Stimulated activated CD4-positive, alpha-beta T cell treated with anti-CD3 and anti-CD28 coated beads, Interleukin-15, amount 100 ng/mL, for 48 hours (primary cell): ENCODE measurements at places on chromosomes 4 and X.

DNA sequence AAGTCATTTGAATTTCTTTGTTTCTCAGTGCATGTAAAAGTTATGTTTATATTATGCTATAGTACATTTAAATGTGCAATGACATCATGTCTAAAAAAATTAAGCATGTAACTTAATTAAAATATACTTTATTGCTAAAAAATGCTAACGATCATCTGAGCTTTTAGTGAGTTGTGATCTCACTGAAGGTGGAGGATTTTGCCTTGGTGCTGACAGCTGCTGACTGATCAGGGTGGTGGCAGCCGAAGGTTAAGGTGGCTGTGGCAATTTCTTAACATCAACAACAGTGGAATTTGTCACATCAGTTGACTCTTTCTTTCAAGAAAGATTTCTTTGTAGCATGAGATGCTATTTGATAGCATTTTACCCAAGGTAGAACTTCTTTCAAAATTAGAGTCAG lies 6.6 kb downstream of the ANAPC4 start:
- no peak for DNase-seq

GRCh38 chr4:5928274-5928673 lies 35.4 kb upstream of the CRMP1 start:
- no peak for DNase-seq

GRCh38 chr4:55398966-55399365 lies 3.2 kb downstream of the TMEM165 start:
- no peak for DNase-seq

- DNase-seq: no peak
Measured at GRCh38 chrX:3679669-3680068, 33.8 kb downstream of the PRKX start.

DNA sequence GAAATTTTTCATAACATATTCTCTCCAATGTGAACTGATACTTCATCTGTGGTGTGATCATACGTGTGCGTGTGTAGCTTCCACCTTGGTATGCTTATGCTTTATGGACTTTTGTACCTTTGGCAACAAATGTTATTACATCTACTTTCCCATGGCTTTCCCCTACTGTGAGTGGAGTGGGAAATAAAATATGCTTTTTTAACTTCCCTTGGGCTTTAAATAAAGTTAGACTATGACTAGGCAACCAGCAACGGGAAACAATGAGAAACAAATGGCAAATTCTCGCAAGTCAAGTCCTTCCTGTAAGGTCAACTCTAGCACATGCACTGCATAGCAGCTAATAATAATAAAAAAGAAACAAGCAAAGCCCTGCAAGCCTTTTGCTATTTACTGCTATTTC lies 205.0 kb upstream of the PDE5A start:
- DNase-seq: no peak

GRCh38 chrX:124401696-124402095 lies 55.3 kb downstream of the SH2D1A start:
- no peak for DNase-seq

DNA sequence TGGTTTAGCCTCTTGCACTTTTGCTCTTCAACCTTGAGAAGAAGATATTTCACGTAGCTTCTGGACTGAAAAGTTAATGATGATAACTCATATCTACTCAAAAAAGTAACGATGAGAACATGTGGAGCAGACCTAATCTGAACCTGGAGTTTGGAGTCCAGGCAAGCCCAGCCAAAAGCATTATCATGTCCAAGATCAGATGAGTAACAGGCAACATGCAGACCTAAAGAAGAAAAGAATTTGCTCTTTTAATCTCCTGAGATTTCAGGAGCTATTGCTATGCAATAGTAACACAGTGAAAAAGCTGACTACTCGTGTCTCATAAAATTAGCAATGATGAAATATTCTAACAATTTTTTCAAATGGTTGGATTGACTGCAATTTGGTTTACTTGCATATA lies 21.8 kb upstream of the PPA2 start:
- DNase-seq: no peak

DNA sequence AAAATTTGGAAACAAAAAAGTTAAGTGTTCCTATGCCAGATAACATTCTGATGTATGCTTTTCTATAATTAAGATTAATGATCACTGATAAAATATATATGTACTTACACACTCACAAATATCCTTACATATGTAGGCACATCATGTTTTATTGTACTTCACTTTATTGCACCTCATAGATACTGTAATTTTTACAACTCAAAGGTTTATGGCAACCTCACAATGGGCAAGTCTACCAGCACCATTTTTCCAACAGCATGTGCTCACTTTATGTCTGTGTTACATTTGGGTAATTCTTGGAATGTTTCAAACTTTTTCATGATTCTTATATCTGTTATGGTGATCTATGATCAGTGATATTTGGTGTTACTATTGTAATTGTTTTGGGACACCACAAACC lies 57.8 kb upstream of the GPRIN3 start:
- no peak for DNase-seq

- DNase-seq: no peak
Measured at GRCh38 chr4:86011117-86011516, 348.7 kb downstream of the MAPK10 start.

DNA sequence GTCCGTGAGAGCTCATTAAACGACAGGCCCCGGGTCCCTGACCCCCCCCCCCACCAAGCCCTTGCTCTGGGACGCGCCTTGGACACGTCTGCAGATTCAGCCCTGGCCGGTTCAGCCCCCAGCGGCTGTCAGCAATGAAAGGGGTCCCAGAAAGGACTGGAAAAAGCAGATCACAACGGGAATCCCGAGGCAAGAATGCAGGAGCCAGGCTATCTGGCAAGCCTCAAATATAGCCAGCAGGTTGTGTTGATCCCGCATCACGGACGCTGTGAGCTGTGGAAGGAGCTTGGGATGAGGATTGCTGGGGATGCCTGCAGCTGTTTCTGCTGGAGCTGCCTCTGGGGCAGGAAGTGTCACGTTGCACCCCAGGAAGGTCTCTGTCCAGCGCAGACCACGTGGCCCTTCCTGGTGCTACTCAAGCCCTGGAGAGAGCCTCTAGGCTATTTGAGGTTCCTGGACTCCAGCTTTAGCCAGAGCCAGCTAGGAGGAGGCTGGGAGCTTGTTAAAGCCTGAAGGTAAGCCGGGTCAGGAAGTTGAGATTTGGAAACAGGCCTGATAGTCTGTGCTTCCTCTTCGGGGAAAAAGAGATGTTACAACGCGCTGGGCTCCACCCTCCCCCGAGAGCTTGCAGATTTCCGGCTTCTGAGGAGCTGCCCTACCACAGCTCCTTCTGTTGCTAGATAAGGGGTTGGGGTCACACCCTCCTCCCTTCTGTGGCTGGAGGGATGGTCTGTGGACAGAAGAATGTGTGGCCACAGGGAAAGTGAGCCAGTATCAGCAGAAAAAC lies 19.3 kb upstream of the CSF2RA start:
- peak; percentile 33 for DNase-seq

DNA sequence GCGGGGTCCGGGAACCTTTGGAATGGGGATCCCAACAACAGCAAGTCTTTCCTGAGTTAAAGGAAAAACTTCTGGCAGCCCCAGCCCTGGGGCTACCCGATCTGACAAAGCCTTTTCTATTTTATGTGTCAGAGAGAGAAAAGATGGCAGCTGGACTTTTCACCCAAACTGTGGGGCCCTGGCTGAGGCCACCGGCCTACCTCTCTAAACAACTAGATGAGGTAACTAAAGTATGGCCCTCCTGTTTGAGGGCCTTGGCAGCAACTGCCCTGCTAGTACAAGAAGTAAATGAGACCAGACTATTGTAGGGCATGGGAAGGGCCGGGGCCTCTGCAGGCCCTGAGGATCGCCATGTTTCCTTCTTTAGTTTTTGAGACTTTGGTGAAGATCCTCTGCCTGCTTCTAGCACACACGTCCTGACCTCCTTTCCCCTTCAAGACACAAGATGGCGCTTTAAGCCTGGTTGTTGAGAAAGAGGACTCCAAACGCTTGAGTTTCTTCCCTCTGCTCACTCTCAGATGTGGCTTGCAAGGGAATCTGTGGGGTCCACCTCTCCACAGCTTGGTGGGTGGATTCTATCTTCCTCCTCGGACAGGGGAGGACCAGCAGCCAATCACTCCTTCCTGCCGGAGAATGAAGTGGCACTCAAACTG lies 18.5 kb upstream of the DRD5 start:
- DNase-seq: peak; percentile 14

- no peak for DNase-seq
Measured at GRCh38 chrX:24080704-24081103, 25.9 kb downstream of the EIF2S3 start.

DNA sequence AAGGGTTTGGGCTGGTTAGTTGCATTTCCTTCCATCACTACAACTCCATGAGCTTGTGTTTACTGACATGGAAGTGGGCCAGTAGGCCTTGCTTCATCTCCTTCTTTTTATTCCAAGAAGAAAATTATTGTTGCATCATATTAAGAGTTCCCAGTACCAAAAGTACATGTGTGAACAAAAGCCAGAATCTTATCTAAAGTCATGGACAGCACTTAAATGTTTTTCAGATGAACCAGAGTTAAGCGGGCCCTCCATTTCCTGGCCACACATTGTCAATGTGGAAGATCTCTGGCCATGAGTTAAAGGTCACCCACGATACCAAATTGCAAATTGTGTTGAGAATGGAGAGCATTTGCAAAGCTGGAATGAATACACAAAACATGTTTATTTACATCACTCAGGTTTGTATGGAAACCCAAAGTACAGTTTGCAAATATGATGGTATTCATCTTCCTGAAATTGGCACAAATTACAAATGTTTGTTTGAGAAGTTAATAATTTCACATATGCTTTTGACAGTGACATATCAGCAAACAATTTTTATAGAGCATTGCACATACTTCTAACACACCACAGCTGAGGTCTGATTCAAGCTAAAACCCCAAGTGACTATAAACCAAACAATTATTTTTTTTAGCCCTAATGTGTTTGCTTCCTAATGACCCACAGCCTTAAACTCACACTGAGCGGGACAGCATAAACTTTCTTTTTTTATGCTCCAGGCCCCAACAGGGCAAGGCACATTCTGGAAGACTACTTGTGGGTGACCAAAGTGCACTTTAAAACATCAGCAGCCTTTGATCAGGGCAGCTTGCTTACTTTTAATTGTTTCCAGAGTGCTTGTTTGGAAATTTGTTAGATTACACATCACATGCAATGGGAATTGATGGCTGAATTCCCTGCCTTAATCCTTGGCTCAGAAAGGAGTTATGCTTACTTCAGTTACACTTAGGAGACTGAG lies 502.9 kb upstream of the SLIT2 start:
- DNase-seq: no peak

DNA sequence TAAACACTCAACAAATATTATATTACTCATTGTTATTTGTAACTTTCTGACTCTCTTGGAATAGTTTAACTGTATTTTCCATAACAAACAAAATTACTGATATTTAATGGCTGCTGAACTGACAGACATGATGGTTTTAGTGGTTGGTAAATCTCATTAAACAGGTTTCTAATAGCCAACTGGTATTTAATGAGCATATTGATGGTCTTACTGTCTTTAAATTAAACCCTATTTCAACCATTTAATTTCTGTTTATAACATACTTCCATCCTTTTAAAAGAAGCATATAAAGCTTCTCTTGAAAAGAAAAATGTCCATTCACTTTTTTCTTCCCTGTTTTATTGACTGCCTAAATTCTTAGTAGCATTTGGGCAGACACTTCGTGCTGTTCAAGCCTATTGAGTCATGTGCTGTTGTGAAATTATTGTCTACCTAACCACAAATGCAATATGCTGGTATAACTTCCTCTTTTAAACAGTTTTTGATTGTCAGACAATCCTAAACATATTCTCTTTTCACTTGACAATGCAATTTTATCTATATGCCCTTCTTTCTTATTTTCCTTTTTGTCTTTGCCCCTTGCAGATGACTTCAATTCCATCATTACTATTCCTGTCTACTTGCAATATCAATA lies 163.9 kb upstream of the SLC7A11 start:
- DNase-seq: no peak

DNA sequence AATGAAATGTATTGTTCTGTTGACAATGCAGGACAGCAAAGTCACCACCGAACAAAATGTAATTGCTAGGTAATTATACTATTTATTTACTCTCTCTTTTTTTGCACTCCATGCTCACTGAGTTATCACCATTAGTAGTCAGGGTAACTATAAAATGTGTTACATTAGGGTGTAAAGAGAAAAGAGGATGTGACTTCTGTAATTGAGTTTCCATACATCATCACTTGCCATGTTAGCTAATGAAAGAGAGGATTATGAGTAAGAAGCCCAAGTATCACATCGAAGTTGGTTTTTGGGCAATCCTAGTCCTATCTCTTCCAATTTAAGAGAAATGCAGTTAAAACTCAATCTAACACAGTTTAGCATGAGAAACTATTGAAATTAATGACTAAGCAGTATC lies 7.6 kb downstream of the ZXDA start:
- no peak for DNase-seq

- DNase-seq: no peak
Measured at GRCh38 chr4:136526517-136526916, 1005.8 kb downstream of the PCDH18 start.

DNA sequence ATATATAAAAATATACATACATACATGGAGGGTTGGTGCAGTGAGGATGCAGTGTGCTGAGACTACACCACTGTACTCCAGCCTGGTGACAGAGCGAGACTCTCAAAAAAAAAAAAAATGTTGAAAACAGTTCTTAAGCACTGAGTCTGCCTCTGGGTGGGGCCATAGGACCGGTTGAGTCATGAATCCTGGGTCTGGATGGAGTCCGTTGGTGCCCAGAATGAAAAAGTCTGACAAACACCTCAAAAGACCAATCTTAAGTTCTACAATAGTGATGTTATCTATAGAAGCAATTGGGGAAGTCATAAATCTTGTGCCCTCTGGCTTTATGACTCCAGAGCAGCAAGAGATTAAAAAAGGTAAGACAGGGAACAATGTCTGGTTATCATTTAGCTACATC lies 70.4 kb downstream of the FGFBP1 start:
- no peak for DNase-seq

GRCh38 chr4:172842779-172843178 lies 325.8 kb upstream of the GALNT7 start:
- no peak for DNase-seq

DNA sequence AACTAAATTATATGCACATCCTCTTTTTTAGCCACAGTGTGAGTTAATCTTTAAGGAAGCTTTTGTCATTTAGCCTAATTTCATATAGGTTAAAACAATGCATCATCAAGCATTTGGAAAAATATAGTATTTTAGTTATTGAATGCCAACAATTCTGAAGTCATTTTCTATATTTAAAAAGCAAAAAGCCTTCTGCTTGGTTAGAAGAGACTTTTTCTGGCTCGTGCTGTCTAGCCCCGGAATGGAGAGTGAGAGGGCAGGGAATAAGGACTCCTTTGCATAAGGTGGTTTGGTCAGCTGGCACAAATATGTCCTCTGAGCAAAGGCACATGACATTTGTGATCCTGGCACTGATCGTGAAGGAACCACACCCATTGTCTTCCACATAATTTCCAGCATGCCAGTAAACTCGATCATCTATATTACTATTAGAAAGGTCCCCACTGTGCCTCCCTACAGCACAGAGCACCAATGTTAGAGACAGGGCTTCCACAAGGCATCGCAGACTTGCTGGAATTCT lies 393.7 kb upstream of the INTU start:
- no peak for DNase-seq

DNA sequence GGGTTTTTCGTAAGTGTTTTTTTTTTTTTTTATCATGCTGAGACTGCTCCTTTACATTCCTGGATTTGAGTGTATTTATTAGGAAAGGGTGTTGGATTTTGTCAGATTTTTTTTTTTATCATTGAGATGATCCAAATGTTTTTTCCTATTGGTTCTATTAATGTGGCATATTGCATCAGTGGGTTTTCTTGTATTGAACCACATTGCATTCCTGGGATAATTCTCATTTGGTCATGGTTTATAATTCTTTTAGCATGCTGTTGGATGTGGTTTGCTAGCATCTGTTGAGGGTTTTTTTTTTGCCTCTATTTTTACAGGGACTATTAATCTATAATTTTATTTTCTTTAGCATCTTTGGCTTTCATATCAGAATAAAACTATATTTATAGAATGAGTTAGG lies 28.8 kb downstream of the COL4A5 start:
- DNase-seq: no peak
